ENCODE measurements at places on chromosomes 4 and X. TPM values are rescaled to one million over a fixed set of nuclear protein-coding genes. Genes with fewer than 3 reads are reported as not detected.
A peak's percentile ranks its signal among the peaks of the same experiment; 100 is the strongest.

Gene LGI2
- total RNA-seq = not detected

- H3K27me3 ChIP-seq = no peaks in the 10 kb centered on the region
- H3K4me3 ChIP-seq = no peak overlapping the region
- peaks cover 37% of the 10 kb centered on the region for H3K36me3 ChIP-seq
These were observed 22.1 kb downstream of the ANAPC10 start for GRCh38 chr4:145075742-145076468.

DNA sequence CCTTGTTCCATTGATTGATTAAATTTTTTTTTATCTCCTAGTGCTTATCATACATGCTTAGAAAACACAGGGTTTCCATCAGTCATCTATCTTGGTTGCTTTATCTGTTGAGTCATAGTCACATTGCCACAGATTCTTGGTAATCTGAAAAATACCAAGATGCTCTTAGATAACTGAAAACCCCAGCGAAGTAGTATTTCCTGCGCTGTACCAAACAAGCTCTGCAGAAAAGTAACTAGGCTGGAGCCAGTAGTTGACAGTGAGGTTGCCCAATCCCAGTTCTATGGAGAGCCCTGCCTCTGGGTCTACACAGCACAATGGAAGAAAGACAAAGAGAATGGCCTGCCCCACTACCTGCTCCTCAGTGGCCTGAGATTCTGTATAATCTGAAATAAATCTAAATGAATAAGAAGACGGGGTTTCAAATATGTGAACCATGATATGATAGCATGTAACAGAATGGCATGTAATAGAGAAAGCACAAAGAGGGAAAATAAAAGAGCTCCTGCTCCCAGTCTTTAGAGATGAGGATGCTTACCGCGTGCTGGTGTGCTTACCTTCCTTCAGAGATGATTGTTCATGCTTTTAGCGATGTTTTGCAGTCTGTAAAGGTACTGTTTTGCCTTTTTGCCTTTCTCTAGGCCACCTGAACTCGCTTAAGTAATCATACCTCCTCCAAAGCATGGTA lies 55.3 kb upstream of the RAPGEF2 start:
- H3K27ac ChIP-seq = no peak overlapping the region
- H3K27me3 ChIP-seq = peaks cover 2% of the 10 kb centered on the region

Gene PCDH19
- total RNA-seq = not detected

DNA sequence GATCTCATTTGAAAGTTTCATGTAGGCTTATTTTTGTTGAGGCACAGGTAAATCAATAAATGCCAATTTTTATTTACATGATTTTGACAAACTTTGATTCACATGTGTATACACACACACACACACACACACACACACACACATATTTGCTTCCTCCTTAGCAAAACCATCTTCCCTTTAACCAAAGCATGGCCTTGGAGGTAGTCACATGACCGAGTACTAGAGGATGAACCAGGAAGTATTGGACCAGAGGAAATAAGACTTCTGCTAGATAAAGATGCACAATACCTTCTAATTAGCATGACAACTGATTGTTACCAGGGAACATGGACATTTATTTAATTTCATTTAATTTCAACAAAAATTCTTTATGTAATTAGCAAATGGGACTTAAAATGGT lies 23.4 kb upstream of the CFAP299 start:
- peaks cover 23% of the 10 kb centered on the region for H3K27me3 ChIP-seq
- no peaks in the 10 kb centered on the region for H3K36me3 ChIP-seq
- no peak for DNase-seq
- H3K27ac ChIP-seq = no peak overlapping the region

GRCh38 chrX:149648932-149649331 lies 17.3 kb upstream of the TMEM185A start:
- H3K4me3 ChIP-seq = no peak overlapping the region
- no peaks in the 10 kb centered on the region for H3K4me1 ChIP-seq
- peaks cover 4% of the 10 kb centered on the region for H3K27me3 ChIP-seq

GRCh38 chrX:390459-390858 lies 3.8 kb upstream of the PPP2R3B start:
- peaks cover 12% of the 10 kb centered on the region for H3K4me1 ChIP-seq
- no peak for DNase-seq
- H3K27ac ChIP-seq = no peak overlapping the region
- H3K36me3 ChIP-seq = no peaks in the 10 kb centered on the region

Gene SNCA
- 4.7 TPM for total RNA-seq

GRCh38 chrX:2430265-2430825 lies 70.4 kb downstream of the DHRSX start:
- H3K27ac ChIP-seq = no peak overlapping the region
- H3K27me3 ChIP-seq = no peaks in the 10 kb centered on the region
- H3K4me1 ChIP-seq = no peaks in the 10 kb centered on the region
- peaks cover 23% of the 10 kb centered on the region for H3K36me3 ChIP-seq
- no peak overlapping the region for H3K4me3 ChIP-seq

DNA sequence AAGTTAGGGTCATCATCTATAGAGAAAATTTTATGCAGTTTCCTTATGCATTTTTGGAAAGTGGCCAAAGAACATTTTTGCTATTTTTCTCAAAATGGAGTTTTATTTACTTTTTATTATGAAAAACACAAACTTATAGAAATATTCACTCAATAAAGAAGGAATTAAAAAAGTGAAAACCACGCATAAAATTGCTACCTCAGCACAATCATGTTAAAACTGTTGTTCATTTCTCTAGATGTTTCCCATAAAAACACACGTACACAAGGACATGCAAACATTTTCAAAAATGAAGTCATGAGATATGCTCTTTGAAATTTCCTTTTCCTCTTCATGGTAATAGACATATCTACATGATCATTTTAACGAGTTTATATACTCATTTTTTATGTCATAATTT lies 536.8 kb upstream of the MAGEB18 start:
- H3K36me3 ChIP-seq = no peaks in the 10 kb centered on the region
- no peak overlapping the region for H3K4me3 ChIP-seq
- H3K27ac ChIP-seq = no peak overlapping the region
- no peak for DNase-seq
- H3K27me3 ChIP-seq = no peaks in the 10 kb centered on the region

DNA sequence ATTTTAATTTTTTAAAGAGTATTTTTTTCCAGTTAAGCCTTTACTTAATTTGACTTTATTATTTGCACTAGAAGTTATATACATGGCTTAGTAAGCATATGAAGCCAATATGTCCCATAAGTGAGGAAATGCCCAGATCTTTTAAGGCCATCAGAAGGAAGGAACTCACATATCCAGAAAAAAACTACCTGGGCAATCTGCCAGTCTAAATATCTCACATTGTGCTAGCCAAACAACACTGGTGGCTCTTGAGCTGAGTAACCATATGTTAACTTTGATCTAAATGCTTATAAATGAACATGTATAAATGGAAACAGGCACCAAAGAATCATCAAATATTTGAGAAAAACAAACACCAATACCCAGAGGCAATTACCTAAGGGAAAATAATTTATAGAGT lies 138.6 kb upstream of the APOOL start:
- H3K4me3 ChIP-seq = no peak overlapping the region
- no peak for DNase-seq
- H3K36me3 ChIP-seq = no peaks in the 10 kb centered on the region
- H3K27me3 ChIP-seq = no peaks in the 10 kb centered on the region
- H3K4me1 ChIP-seq = no peaks in the 10 kb centered on the region
- no peak overlapping the region for H3K27ac ChIP-seq

Gene RPGR
- total RNA-seq = 5.9 TPM

GRCh38 chrX:48937054-48937907 lies 18.5 kb upstream of the PIM2 start:
- H3K36me3 ChIP-seq = peaks cover 62% of the 10 kb centered on the region
- peaks cover 81% of the 10 kb centered on the region for H3K4me1 ChIP-seq
- peak; percentile 92 for DNase-seq
- H3K27me3 ChIP-seq = no peaks in the 10 kb centered on the region
- H3K27ac ChIP-seq = peak overlapping the region; percentile 99

GRCh38 chr4:36351082-36351666 lies 69.8 kb downstream of the DTHD1 start:
- no peak overlapping the region for H3K4me3 ChIP-seq
- H3K27me3 ChIP-seq = peaks cover 1% of the 10 kb centered on the region
- no peak overlapping the region for H3K27ac ChIP-seq
- DNase-seq = peak; percentile 80
- no peaks in the 10 kb centered on the region for H3K36me3 ChIP-seq

- no peak overlapping the region for H3K4me3 ChIP-seq
- no peaks in the 10 kb centered on the region for H3K4me1 ChIP-seq
- H3K36me3 ChIP-seq = no peaks in the 10 kb centered on the region
- no peaks in the 10 kb centered on the region for H3K27me3 ChIP-seq
These were observed 544.3 kb upstream of the CNKSR2 start for GRCh38 chrX:20829665-20830491.

Gene SMIM10L2A
- total RNA-seq = 0.56 TPM

Gene TRAM1L1
- total RNA-seq = not detected

- peak; percentile 44 for DNase-seq
- no peaks in the 10 kb centered on the region for H3K36me3 ChIP-seq
- peak overlapping the region; percentile 53 for H3K4me3 ChIP-seq
- peaks cover 20% of the 10 kb centered on the region for H3K27me3 ChIP-seq
- no peak overlapping the region for H3K27ac ChIP-seq
- H3K4me1 ChIP-seq = peaks cover 9% of the 10 kb centered on the region
These were observed 37.5 kb downstream of the PGRMC1 start for GRCh38 chrX:119273420-119274192.

GRCh38 chrX:42920752-42921151 lies 142.8 kb upstream of the PPP1R2C start:
- no peaks in the 10 kb centered on the region for H3K27me3 ChIP-seq
- no peak for DNase-seq
- no peaks in the 10 kb centered on the region for H3K4me1 ChIP-seq

DNA sequence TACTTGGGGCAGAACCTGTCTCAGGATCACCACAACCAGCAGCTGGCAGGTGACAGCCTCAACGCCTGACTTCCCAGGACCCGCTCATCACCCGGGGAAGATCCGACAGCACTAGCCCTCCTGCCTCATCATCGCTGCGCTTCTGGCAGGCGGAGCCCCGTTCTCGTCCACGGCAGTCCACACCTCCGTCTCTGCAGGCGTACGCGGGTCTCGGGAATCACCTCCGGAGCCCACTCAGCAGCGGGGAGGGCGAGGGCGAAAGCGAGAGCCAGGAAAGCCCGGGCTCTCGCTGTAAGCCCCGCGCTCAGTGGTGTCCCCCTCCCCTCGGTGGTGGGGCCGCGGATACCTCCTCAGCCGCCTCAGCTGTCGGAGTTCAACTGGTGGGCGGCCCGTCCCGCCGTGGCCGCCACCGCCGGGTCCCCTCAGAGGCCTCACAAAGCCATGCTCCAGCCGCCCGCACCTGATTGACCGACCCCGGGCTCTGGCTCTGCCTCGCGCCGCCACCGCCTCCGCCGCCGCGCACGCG lies 518 bp upstream of the CNKSR2 start:
- peak; percentile 26 for DNase-seq
- peak overlapping the region; percentile 77 for H3K4me3 ChIP-seq
- peaks cover 27% of the 10 kb centered on the region for H3K4me1 ChIP-seq

DNA sequence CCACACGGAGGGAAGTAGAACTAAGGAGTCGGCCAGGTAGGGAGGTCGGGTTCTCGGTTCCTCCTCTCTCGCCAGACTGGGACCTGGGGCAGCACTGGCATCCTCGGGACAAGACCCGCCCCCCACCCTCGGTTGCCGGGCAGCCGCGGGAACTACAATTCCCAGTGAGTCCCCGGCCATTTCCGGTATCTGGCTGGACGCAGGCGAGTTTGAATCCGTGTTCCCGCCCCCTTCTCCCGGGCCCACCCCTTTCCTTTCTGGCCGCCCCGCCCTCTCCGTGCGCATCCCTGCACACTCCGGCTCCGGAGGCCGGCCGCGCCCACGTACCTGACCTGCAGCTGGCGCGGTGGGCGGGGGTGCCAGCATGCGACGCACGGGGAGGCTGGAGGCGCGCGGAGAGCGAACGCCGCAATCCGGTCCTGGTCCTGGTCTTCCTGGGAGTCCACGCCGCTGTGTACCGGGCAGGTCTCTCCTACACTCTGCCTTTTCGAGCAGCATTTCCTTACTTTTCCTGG lies 10.2 kb upstream of the DLG3 start:
- peak; percentile 54 for DNase-seq
- peak overlapping the region; percentile 84 for H3K4me3 ChIP-seq
- no peaks in the 10 kb centered on the region for H3K36me3 ChIP-seq
- H3K27me3 ChIP-seq = peaks cover 23% of the 10 kb centered on the region
- H3K4me1 ChIP-seq = peaks cover 37% of the 10 kb centered on the region

Gene FUNDC2
- total RNA-seq = 61.3 TPM

Measured in activated CD4-positive, alpha-beta T cell treated with anti-CD3 and anti-CD28 coated beads, Interleukin-2, amount 10 ng/mL, durations not matched to agents 7 days and 5 days (primary cell).